Activated T-cell treated with anti-CD3 and anti-CD28 coated beads, Interleukin-2, amount 50 U/mL, for 72 hours (primary cell): ENCODE measurements at places on chromosomes 4 and X.

- no peak for DNase-seq
These were observed 4.0 kb upstream of the ZFX start for GRCh38 chrX:24145303-24146186.

DNA sequence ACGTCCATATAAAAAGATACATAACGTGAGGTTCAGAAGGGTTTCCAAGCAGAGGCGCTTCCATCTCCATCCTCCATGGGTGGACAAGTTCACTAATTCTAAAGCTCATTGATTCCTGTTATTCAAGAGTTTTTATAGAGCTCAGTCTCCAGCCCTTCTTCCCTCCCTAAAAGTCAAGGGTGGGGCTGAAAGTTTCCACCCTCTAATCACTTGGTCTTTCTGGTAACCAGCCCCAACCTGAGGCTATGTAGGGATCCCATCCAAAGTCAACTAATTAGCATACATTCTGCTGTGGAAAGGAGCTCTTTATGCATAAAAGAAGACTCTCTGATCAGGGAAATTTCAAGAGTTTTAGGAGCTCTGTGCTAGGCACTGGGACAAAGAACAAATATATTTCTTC lies 46.9 kb upstream of the VEGFC start:
- DNase-seq, result no peak

DNA sequence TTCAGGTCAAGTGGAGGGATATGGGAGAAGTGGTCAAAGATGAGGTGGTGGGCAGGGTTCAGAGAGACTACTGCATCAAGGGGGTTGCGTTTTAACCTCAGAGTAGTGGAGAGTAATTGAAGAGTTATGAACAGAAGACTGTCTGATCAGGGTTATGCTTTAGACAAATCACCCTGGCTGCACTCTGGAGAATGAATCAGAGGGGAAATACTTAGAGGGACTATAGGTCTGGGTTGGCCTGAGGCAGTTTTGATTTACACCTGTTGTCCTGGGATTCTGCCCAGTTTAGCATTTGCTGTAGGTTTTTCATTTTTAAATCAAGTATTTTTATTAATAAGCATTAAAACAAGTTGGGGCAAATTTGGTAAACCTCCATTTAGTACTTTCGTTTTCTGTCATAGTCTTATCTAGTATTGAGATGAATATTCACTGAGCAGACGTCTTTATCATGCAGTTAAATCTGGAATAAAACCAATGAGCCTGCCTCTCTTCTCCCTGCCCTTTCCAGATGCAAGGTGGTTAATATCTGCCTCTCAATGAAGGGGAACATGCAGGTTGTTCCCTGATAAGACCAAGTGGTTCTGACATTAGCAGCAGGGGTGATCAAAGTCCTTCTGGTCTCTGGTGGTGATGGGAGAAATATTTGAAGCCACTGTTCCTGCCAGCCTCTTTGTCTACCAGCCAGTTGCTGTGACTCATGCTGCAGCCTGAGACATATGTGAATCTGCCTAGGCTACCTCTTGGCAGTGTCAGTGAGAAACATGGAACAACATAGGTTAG lies 116.0 kb upstream of the RPS6KA3 start:
- DNase-seq, result peak; percentile 29

DNA sequence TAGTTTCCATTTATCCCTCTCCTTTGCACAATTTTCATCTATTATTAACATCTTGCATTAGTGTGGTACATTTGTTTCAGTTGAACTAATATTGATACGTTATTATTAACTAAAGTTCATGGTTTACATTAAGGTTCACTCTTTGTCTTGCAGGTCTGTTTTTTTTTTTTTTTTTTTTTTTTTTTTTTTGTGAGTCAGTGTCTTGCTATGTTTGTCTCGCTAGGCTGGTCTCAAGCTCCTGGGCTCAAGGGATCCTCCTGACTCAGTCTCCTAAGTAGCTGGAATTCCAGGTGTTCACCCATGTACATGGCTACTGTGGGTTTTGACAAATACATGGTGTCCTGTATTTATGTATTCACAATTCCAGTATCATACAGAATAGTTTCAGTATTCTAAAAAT lies 6.8 kb downstream of the TBC1D19 start:
- no peak for DNase-seq

DNA sequence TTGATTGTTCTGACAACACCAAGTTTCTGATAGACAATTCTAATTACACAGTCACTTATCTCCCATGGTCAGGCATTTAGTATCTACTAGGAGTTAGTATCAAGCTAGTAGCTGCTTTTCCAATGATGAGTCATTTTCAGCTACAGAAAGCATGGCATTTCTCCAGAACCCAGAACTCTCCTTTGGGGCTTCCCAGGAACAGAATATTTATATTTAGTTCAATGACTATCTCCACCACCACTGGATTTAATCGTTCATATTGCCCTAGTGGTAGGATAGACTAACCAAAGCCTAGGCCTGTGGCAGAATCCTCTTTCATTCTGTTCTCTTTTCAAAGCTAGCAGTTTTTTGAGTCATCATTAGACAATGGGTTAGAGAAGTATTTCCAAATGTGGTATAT lies 569.4 kb downstream of the GABRG1 start:
- no peak for DNase-seq

GRCh38 chrX:153925739-153926551 lies at the start of gene ARHGAP4:
Gene ARHGAP4 (minus strand): TSS chrX:153926264. CDS start chrX:153926202, 62 bp downstream.
- DNase-seq, result peak; percentile 72

DNA sequence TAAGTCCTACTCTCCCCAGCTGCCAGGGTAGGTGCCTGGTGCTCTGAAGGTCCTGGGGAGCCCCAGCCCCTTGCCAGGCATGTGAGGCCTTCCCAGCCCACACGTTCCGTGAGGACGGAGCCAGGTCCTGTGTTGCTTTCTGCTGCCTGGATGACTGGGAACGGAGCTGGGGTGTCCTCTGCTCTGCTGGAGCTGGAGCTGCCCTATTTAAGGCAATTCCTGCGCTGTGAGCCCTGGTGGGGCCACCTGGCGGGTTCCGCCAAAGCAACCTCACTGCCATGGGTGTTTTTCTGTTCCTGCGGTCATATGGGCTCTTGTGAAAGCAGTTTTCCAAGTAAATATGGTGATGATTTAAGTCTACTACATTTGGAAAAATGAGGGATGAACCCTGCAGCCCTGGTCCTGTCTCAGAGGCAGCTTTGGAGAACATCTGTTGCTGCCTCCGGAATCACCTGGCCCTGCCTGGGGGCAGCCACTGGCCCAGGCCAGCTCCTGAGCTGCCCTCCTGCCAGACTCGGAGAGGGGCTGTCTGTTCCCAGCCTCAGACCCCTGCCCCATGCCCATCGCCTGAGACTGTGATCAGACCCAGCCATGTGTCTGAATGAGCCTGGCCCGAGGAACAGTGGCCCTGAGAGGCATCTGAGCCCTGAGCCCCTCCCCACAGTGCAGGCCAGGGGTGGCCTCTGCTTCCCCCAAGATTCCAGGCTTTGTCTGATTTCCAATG lies 33.2 kb downstream of the FGFRL1 start:
- DNase-seq, result no peak

DNA sequence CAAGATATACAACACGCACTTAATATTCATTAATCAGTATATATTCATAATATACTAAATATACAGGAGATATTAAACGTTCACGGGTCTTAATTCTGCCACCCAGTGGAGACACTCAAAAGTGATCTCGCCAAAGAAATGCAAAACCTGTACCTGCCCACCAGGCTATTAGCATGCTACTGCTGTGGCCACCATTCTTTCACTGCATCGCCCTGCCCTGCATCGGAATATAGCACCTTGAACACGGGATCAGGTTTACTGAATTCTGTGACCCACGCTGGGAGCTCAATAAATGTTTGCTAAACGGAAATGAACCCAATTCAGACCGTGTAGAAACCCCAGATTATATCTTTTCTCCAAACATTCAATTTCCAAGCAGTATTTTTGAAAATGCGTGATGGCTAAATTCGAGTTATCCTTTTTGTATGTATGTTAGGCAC lies 840 bp upstream of the CLCN3 start:
- peak; percentile 48 for DNase-seq

DNA sequence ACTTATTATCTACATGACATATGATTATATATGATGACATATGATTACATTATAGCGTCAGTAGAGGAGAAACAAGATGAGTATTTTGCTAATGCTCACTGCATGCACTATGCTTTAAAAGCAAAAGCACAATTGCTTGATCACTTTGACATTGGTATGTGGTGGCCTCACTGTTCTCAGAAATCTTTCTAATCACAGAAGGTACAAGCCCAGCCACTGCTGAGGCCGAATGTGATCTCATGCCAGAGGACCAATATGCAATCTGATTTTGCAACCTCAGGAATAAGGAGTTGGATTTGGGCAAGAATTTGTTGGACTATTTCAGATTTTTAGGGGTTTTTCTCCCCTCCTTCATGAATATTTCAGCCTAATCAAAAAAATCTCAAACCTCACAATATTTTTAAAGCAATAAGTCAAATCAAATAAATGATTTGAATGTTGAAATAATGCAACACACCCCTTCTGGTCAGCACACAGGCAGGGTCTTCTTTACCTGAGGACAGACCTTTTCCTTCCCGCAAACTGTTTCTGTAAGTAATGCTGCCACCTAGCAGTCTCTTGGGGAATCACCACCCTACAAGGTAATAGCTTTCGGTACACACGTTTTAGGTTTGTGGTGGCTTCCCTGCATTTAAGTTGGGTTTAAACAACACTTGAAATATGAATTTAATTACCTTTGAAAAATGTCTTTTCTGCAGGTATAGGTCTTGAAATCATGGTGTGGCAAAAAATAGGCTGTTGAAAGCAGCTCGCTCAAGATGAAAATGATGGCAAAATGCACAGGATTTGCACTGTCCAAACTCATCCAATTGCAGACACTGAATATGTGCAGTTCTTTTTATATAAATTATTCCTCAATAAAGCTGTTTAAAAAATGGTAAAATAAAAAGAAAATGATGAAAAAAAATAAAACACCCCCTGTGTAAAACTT lies 4.8 kb upstream of the CXCL13 start:
- peak; percentile 37 for DNase-seq

DNA sequence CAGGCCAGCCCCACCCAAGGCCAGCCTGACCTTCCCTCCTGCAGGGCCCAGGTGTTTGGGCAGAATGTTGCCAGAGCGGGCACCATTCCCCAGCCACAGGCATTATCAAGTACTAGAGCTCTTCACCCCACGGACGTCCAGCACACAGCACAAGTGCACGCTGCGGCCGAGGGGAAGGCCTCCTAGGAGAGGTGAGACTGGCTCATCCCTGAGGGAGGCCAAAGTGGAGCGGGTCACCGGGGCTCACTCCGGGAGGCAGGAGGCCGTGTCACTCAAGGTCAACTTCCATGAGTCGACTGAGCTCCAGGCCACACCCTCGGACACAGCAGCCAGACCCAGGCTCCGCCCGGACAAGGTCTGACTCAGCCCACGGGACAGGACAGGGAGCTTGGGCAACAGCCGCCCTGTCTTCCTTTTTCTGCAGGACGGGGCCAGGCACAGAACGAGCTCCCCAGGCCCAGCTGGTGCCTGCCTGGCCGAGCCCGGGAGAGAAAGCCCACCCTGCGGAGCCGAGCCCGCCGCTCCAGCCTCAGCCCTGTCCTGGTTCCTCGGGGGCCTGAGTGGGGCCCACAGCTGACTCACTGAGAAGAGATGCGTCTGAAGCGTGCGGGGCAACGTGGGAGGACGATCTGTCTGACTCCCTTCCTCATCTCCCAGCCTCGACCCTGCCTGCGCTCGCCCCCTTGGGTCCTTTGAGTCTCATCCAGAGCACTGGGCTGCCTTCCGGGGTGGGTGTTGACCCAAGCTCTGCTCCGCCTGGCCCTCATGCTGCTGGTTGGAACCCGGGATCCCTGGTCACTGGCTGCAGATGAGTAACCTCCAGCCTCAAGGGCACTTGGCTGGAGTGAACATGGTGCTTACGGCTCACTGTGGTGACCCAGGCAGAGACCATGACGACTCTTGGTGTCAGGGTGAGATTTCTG lies 1.6 kb downstream of the SLC49A3 start:
- no peak for DNase-seq

GRCh38 chr4:44662623-44663005 lies 11.2 kb upstream of the YIPF7 start:
- DNase-seq, result no peak

DNA sequence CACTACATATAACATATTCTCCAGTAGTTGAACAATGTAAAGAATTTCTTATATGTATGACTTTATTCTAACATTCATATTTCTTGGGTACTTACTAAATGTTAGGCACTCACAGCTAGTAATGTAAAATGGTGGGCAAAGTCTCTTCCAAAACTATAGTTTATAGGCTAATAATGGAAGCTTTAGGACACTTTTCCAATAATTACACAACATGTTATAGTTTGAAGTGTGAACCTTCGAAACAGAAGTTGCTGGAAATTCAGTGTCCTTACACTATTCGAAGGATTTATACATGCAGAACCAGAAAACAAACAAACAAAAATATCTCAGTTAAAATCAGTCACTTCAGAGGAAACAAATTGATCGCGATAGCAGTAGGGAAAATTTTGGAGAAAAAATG lies 212.6 kb downstream of the DMD start:
- no peak for DNase-seq
